ENCODE measurements at places on chromosomes 16 and 17.

DNA sequence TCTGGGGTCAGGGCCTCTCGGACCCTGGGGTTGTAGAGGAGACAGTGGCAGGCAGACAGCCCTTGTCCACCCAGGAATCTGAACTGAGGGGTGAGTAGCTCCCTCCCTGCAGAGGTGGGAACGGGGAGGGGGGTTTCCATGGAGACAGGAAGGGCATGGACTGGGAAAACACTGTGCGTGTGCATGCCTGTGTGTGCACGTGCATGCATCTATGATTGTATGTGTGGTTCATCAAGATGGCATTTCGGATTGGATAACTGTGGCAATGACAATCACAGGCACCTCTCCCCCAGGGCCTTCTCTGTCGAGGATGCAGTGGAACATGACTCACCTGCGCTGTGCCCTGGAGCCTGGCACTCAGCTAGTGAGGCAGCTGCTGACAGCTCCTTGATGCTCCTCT lies 6.1 kb upstream of the CD300C start:
- H3K36me3 ChIP-seq = no peaks in the 10 kb centered on the region
- H3K27me3 ChIP-seq = no peaks in the 10 kb centered on the region
- no peaks in the 10 kb centered on the region for H3K4me1 ChIP-seq
- no peak overlapping the region for H3K4me3 ChIP-seq

DNA sequence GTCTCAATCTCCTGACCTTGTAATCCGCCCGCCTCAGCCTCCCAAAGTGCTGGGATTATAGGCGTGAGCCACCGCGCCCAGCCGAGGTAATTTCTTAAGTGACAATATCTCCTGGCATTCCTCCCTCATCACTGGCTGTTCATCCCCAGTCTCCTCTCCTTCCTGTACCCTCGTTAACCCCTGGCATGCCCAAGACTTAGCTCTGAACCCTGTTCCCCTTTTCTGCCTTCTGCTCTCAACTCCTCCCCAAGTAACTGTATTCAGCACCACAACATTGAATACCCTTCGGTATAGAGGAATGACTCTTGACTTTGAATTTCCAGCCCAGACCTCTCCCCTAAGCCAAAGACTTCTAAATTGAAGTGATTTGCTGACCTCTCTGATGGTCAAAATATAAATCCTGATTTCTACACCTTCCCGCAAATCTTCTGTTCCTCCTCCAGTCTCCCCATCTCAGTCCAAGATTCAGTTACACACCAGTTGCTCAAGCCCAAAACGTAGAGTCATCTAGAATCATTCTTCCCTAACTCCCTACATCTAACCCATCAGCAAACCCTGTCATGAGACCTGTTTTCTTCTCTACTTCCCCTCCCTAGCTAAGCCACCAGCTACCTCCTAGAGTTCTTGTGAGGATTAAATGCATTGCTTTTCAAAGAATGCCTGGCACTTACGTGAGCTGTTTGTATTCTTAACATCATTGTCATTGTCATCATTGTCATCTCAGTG lies 14.8 kb downstream of the PMP22 start:
- no peak for DNase-seq
- H3K27ac ChIP-seq = no peak overlapping the region
- peaks cover 60% of the 10 kb centered on the region for H3K36me3 ChIP-seq
- H3K4me1 ChIP-seq = peaks cover 41% of the 10 kb centered on the region

DNA sequence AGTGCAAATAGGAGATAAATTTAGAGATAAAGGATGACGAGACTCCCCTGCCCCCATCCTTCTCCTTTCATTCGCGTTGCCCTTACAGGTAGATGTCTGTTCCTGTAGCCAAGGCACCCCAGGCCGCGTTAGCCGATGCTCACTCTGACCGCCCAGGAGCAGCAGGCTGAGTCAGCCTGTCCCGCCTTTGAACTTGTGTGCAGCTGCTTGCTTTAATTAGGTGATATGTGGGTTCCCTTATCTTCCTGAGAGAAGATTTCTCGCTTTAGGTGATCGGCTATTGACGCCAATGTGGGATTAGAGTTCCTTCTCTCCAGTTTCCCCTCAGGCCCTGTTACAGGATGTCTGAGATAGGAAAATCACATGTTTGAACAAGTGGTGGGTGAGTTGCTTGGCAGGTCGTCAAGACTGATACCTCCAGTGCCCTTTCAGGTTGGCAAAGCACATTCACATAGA lies 119.5 kb downstream of the MSI2 start:
- no peak for DNase-seq
- H3K4me3 ChIP-seq = no peak overlapping the region

- no peak overlapping the region for H3K4me3 ChIP-seq
- H3K36me3 ChIP-seq = no peaks in the 10 kb centered on the region
- H3K4me1 ChIP-seq = peaks cover 17% of the 10 kb centered on the region
- H3K27ac ChIP-seq = no peak overlapping the region
- no peak for DNase-seq
- H3K27me3 ChIP-seq = no peaks in the 10 kb centered on the region
Observed at GRCh38 chr16:48617104-48617705, 7.2 kb upstream of the N4BP1 start.

GRCh38 chr16:9090101-9090959 lies 1.1 kb upstream of the HAPSTR1 start:
- no peaks in the 10 kb centered on the region for H3K27me3 ChIP-seq
- peaks cover 14% of the 10 kb centered on the region for H3K4me1 ChIP-seq
- H3K27ac ChIP-seq = peak overlapping the region; percentile 89
- peak overlapping the region; percentile 65 for H3K4me3 ChIP-seq
- peak; percentile 46 for DNase-seq

DNA sequence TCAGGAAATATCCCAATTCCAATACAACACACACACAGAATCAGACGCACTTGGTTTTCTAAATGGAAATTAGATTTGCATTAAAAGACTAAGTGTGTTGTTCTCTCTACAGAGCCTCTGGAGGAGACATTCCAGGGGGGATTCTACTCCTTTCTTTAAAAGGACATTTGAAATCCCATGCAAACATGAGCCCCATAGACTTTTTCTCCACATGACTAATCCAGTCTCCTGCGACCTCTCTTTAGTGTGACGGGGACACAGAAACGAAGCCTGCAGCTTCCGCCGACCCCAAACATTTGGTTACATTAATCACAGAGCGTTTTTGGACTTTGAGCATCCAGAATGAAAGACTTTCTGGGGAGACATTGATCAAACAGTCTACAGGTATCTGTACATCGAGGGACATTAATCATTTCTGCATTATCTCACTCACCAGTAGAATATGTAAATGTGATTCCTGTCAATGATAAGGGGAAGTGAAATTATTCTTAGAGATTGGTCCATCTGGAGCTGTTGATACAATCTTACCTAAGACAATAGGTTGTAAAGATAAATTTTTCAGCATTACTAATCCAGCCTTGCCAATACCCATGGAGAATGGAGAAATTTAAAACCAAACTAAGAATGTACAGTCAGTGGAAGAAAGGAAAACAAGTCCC lies 103.4 kb upstream of the IRX3 start:
- H3K4me3 ChIP-seq = no peak overlapping the region
- no peaks in the 10 kb centered on the region for H3K4me1 ChIP-seq
- DNase-seq = no peak
- no peaks in the 10 kb centered on the region for H3K27me3 ChIP-seq
- no peaks in the 10 kb centered on the region for H3K36me3 ChIP-seq

DNA sequence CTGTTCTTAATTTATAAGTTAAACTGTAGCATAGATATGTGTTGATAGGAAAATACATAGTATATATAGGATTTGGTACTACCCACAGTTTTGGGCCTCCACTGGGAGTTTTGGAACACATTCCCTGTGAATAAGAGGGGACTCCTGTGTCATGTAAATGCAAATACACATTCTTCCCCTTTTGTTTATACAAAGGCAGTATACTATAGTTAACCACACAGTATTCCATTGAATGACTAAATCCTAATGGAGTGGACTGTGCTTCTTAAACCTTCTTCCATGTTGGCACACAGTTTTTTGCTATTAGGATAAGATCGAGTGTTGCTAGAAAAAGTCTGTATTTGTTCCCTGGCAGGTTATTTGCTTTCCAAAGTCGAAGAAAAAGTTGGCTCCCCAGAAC lies 22.2 kb downstream of the TAC4 start:
- DNase-seq = no peak
- peaks cover 18% of the 10 kb centered on the region for H3K4me1 ChIP-seq
- H3K36me3 ChIP-seq = peaks cover 90% of the 10 kb centered on the region
- no peak overlapping the region for H3K4me3 ChIP-seq
- no peaks in the 10 kb centered on the region for H3K27me3 ChIP-seq

DNA sequence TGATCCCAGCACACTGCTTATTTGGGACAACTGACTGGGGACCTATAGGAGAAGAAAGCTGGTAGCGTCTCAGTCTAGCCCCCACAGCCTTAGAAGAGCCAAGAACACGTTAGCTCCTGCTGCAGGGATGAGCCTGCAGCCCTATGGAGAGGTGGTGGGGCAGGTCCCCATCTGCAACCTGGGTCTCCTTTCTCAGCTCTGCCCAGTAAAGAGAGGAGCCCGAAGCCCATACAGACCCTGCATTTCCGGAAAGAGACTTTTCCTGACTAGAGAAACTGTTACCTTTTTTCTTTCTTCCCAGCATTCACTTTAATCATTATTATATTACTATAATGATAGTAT lies 788 bp downstream of the METTL22 start:
- peaks cover 17% of the 10 kb centered on the region for H3K36me3 ChIP-seq
- DNase-seq = no peak
- no peaks in the 10 kb centered on the region for H3K27me3 ChIP-seq

- H3K36me3 ChIP-seq = peaks cover 23% of the 10 kb centered on the region
- DNase-seq = peak; percentile 90
- peaks cover 23% of the 10 kb centered on the region for H3K4me1 ChIP-seq
- no peaks in the 10 kb centered on the region for H3K27me3 ChIP-seq
Observed at GRCh38 chr17:794876-795275, 12.7 kb downstream of the MRM3 start.

DNA sequence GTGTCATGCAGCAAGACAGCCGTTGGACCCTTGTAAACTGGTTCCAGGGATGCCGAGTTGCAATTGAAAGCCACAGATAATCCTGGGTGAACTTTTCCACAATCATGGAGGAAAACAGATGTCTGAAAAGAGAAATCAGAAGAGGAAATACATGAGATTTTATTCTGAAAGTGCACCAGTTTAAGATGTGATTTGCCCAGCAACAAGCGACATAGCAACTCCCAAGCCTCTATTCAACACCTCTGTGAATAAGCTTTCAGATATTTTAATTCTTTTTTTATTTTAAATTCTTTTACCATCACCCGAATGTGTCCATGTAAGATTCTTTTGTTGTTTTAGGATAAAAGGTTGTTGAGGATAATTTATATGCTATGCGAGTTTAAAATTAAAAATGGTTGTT lies 46.0 kb downstream of the PKD1L3 start:
- no peaks in the 10 kb centered on the region for H3K36me3 ChIP-seq
- no peak overlapping the region for H3K4me3 ChIP-seq
- no peak for DNase-seq
- H3K27ac ChIP-seq = no peak overlapping the region
- no peaks in the 10 kb centered on the region for H3K4me1 ChIP-seq

DNA sequence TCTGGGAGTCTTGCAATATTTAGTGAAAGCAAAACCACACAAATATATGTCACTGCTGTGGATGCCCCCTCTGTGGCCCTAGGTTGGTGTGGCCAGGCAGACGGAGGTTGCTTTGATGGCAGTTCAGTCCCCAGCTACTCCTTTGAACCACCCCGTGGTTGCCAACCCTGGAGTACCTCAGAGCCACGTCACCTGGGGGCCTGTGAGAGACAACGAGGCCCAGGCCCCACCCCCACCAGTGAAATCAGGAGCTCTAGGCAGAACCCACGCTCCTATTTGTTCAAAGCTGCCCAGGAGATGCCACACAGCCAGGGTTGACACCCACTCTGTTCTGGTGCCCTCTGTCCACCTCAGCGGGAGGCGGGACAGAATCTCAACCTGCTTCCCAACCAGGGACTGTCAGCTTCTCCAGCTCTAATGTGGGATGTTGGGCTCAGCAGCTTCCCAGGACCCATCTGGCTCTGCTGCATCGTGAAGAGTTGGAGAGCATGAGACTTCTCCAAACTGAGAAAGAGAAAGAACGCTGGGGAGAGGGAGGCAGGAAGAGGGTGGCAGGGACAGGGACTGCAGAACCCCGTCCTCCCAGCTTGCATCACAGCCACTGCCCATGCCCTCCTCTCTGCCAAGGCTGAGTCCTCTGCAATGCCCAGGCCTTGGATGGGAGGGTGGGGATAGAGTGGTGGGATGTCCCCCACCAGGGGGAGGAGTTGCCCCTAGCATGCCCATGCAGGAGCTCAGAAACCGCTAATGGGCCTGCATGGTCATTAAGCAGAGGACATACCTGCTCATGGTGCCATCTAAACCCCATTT lies 81.8 kb downstream of the C16orf78 start:
- H3K27me3 ChIP-seq = no peaks in the 10 kb centered on the region
- H3K36me3 ChIP-seq = no peaks in the 10 kb centered on the region
- DNase-seq = peak; percentile 53
- no peak overlapping the region for H3K27ac ChIP-seq

DNA sequence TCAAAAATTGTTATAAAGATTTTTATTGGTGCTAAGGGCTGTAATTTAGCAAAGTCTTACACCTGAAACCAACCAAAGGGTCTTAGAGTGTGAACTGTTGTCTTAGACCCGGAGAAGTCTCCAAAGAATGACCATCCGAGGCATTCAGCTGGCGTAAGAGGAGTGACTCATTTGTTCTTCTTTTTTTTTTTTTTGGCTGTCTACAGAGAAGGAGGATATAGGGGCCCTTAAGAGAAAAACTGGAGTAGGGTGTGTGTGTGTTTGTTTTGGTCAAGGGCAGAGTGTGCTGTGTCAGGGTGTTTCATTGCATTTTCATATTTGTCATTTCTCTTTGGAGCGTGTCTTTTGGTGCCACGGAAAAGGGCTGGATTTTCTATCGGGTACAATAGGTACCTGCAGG lies 508.0 kb downstream of the WWOX start:
- no peak overlapping the region for H3K27ac ChIP-seq
- H3K4me1 ChIP-seq = no peaks in the 10 kb centered on the region
- H3K36me3 ChIP-seq = no peaks in the 10 kb centered on the region
- no peaks in the 10 kb centered on the region for H3K27me3 ChIP-seq

DNA sequence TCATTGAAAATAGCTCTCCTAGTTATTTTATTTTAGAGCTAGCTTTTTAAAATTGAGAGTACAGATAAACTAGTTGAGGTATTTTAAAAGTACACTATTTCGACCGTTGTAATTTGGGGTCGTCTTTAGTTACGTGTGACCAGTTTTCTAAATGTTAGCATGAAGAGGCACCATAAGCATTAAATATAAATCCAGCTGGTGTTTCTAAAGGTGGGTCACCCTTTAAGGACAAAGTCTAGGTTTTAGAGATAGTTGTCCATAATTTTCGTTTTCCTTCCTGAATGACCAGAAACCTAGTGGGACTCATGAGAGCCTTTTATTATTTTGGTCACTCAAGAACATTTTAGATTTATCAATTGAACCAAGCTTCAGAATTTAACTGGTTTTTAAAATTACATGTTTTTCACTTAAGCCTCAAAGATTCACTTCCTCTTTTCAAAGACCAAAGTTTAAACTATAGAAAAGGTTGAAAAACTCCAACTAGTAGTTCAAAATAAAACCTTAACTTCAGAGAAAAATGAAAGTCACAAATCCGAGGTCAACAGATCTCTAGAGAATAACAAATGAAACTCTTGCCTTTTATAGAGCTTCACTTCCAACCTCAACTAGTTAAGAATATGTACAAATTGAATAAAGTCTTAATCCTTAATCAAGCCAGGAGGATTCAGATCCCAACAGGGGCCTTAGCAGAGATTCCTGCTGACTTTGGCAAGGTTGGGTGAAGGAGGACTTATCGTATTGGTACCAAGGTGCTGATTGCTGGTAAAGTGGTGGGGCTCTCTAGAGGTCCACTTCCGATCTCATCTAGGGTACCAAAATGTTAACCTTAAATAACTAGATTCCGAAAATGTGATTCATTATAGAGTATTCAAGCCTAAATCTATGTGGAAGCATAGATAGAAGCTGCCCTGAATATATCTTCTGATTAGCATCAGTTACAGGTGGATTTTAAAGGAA lies 32.5 kb downstream of the PHKB start:
- H3K4me3 ChIP-seq = peak overlapping the region; percentile 22
- no peak for DNase-seq
- H3K4me1 ChIP-seq = no peaks in the 10 kb centered on the region
- no peaks in the 10 kb centered on the region for H3K27me3 ChIP-seq
- peaks cover 12% of the 10 kb centered on the region for H3K36me3 ChIP-seq
- peak overlapping the region; percentile 81 for H3K27ac ChIP-seq
